ENCODE measurements at places on chromosomes 2 and 18.

- no peak for DNase-seq
Observed at GRCh38 chr2:241817126-241817820, 8.3 kb downstream of the NEU4 start.

DNA sequence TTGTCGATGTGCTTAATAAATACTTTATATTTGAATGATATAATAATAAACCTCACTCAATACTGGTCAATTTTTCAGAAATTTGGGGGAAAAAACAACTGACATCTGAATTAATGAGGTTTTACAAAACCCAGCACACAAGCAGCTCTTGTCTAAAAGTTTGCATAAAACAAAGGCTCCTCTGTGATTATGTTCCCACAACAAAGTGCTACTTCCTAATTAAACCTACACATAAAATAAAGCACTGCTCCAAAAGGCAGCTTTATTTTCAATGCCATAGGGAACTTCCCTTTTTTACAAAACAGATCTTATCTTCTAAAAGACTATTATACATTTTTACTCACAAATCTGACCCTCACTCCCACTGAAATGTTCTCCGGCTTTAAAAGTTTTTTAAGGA, 47.1 kb downstream of the LAMA1 start:
- DNase-seq, result no peak

DNA sequence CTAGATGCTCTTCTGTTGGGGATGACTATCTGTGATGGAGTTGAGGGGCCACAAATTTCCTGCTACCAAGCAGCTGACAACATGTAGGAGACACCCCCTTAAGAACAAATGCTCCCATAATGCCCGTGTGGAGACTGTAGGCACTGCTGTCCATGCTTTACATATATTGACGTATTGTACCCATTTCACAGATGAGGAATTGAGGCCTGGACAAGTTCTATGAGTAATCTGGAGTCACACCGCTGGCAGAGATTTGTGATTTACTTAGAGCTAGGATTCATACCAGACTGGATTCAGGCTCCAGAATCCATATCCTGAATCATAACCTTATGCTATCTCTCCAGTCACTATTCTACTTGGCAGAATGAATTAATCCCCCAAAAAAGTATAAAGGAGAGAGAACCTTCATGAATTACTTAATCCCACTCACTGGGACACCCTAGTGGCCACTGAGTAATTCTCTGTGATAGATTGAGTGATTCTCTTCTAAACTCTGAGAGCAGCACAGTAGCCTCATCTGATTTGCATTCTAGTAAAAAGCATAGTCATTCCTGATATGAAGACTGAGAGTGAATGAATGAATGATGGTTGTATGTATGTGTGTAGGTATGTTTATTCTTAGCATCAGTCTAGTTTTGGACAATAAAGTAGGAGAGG, 460.7 kb upstream of the MEIS1 start:
- no peak for DNase-seq

GRCh38 chr2:195594248-195594647, 62.8 kb upstream of the SLC39A10 start:
- DNase-seq, result no peak

DNA sequence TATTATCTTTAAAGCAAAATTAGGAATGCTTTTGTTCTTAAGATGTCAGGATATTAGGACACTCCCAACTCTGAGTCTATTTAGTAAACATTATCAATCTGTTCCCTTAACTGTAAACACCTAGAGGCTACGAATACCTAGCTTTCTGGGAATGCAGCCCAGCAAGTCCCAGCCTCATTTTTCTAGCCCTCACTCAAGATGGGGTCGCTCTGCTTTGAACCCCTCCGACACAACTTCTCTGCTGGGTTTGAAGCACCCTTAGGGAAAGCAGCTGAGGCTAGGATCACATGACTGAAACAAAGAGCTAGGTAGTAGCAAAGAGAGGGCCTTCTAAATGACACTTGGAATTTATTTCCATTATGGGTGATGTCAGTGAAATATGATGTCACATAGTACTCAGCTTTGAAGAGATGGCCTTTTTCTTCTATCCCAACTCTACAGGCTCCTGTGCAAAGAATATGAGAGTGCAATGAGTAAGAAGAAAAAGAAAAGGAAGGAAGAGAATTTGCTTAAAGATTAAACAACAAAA, 114.7 kb downstream of the CSRNP3 start:
- no peak for DNase-seq

DNA sequence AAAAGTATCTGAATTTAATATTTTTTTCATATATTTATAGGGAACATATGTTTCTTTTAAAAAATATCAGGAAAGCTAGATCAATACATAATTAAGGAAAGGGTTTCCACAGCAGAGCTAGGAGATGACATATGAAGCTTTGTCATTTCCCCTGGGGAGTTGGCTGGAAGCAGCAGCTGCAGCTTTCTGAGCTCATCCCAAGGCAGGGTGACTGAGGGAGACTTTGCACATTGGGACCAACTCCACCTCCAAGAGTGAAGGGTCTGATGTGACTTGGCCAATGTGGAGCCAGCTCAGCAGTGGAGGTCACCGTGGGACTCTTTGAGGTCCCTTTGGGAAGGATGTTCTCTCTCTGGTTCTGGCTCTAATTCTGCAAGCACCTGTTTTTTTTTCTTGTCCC, 315.1 kb downstream of the RDH14 start:
- DNase-seq, result no peak

GRCh38 chr2:107931412-107931811, 54.9 kb upstream of the SLC5A7 start:
- no peak for DNase-seq

- DNase-seq, result no peak
Observed at GRCh38 chr2:191061381-191061980, 47.5 kb upstream of the STAT1 start.

- peak; percentile 15 for DNase-seq
Observed at GRCh38 chr2:162073888-162074631, at the start of gene DPP4. Gene DPP4, minus strand, starts transcription at chr2:162074215. Its CDS starts 234 bp downstream, at chr2:162073981.

DNA sequence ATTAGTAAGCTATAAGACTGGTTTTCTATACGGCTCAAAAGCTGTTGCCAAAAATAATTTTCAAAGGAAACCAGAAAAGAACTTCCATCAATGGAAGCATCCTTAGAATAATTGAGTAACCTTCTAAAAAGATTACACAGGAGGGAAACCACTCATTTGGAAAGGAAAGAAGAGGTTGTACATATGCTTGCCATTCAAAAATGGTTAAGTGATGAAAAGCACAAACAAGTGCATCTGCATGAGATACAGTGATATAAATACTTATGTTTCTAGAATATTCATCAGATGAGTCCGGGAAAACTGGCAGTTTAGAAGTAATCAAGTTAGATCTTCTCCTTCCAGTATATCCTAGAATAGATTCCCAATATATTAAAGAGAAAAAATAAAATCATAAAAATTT, 20.1 kb upstream of the SMAD2 start:
- DNase-seq, result no peak
